ENCODE measurements at places on chromosomes 6 and 20.

- ATAC-seq, result peak; percentile 79
Measured at GRCh38 chr6:79777713-79778579, 146.8 kb downstream of the SH3BGRL2 start.

DNA sequence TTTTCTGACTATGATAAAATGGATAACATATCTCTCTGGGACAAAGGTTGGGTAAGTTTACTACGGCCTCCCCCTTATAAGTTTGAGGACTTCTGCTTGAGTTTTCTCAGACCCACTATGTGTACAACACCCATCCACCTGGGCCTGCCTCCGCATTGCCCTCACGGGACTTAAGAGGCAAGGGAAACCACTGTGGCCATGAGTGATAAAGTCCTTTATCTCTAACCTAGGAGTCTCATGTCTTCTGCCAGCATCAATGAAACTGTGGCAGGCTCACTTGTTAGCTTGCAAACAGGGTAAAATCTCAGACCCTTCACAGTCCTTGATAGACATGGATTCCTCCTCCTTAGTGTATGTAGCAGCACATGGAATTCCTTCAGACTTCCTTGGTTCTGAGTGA is 173.4 kb upstream of the MYLIP start:
- ATAC-seq, result no peak

- ATAC-seq, result no peak
Measured at GRCh38 chr6:45488889-45489288, 111.2 kb upstream of the SUPT3H start.

- ATAC-seq, result no peak
Measured at GRCh38 chr6:53814353-53814752, 19.5 kb downstream of the LRRC1 start.

GRCh38 chr6:111662072-111662793 is 56.6 kb upstream of the TRAF3IP2 start:
- ATAC-seq, result no peak

DNA sequence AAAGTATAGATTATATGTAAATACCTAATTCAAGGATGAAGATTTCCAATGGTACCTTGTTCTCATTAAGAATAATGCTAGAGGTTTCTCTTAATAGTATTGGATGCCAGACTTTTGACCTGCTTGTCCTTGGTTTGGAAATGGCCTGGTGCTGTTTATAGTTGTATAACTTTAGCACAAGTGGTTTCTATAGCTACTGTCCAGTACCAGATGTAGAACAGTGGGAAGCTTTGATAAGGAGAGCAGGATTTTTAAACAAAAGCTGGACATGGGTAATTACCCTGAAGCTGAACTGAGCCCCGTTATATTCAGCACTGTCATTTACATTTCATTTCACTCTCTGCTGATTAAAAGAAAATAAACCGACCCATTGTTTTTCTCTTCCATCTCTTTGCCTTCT is 43.7 kb downstream of the TRMT11 start:
- no peak for ATAC-seq

DNA sequence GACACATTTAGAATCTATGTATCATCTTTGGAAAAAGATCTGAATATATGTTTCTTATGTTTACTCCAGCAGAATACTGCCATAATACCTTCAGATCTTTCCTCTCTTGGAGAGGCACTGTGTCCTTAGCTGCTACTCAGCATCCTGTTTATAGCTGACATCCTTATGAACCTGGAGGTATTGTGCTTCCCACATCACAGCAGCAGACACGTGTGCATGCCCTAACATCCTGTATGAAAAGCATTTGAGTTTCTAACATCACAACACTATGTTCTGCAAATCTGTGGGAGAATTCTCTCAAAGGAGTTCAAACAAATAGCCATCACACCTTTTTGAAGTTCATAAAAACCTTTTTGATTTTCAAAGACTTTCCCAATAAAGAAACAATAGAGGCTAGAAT is 216.0 kb downstream of the GJA1 start:
- no peak for ATAC-seq

DNA sequence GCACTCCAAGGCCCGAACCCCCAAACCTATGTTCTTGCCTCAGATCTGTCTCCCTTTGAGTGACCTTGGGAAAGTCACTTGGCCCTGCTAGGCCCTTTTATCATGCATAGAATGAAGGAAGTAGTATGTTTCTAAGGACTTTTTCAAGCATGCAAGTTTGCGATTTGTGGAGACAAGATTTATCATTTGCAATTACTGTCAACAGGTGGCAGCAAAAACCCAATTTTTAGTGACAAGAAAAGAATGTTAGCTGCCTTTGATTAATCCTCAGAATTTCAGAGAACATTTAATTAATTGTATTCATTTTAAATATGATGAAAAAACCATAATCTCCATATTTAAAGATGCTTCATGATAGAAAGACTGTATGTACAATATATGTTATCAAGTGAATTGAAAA is 28.3 kb upstream of the PREP start:
- no peak for ATAC-seq

GRCh38 chr6:87828044-87828443 is 126.0 kb upstream of the AKIRIN2 start:
- ATAC-seq, result no peak

DNA sequence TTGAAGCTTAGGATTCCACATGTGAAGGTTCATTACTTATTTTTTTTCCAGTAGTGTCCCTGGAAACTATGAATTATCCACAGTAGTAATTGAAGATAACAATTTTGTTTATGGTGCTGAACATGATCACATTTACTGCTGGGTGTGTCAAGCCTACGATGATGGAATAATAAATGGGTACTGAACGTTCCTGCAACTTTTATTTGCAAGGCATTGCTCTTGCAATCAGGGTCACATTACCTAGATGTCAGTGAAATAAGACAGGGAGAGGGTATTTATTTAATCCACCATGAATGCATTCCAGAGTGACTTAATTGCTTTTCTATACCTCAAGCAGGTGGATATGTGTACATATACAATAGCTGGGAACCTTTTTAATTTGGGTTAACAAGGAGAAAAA is 27.0 kb upstream of the MLIP start:
- no peak for ATAC-seq

DNA sequence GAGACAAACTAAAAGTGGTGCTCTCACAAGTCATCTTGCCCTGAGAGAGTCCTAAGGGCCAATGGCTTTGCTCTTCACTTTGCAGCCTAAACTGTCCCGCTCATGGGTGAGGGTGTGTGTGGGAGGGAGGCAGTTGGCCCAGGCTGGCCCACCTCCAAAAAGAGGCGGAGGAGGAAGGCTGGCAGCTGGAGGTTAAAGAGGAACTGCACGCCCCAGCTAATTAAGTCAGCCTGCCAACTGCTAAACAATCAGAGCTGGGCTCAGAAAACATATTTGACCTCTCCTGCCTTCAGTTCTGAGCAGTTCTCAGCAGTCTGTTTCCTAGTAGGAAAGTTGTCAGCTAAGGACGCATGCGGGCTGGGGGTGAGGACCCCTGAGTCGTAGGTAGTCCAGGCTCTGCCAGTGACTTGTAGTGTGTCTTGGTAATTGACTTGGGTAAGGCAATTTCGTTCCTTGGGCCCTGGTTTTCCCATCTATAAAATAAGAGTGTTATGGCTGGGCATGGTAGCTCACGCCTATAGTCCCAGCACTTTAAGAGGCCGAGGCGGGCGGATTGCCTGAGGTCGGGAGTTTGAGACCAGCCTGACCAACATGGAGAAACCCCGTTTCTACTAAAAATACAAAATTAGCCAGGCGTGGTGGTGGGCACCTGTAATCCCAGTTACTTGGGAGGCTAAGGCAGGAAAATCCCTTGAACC is 17.0 kb downstream of the GSS start:
- ATAC-seq, result no peak

- no peak for ATAC-seq
Measured at GRCh38 chr20:46683939-46684750, 5.1 kb downstream of the TP53RK start.

GRCh38 chr20:49993301-49993751 is 10.5 kb downstream of the SNAI1 start:
- peak; percentile 78 for ATAC-seq

DNA sequence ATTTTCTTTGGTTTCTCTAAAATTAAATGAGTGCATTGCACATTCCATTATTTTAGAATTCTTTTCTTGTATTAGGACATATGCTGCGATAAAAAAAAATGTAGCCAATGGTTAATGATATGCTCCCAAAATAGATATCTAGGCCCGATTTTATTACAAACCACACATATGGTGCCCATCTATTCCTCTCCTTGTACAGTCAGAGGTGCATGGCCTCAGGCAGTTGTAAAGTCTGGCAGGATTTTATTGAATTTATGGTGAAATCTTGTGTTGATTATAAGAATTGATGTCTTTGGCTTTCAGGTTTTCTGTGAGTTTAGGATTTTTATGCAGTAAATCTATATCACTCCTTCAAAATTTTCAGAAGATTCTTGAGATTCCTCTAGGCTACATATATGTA is 192.2 kb downstream of the RFPL4B start:
- ATAC-seq, result no peak

DNA sequence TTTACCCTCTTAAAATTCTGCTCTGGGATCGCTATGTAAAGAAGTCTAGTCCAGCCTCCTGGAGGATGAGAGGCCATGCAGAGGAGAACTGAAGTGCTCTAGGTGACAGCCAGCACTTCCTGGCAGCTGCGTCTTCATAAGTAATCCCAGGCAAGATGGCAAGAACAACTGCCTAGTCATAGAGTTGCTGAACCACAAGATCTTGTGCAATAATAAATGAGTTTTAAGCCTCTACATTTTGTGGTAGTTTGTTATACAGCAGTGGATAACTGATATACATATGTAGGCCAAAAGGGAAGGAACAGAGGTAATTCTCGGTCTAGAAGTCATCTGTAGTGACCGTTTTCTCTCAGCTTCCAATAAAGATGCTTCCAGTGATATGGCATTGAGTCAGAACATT is 103.8 kb upstream of the FLRT3 start:
- ATAC-seq, result no peak

- no peak for ATAC-seq
Measured at GRCh38 chr6:3266170-3266569, 7.4 kb downstream of the PSMG4 start.

GRCh38 chr6:128822271-128822670 is 60.7 kb upstream of the LAMA2 start:
- no peak for ATAC-seq

GRCh38 chr6:24385536-24386269 is 17.0 kb upstream of the MRS2 start:
- no peak for ATAC-seq

- no peak for ATAC-seq
Measured at GRCh38 chr20:44946271-44946852, 13.8 kb downstream of the TOMM34 start.

- ATAC-seq, result no peak
Measured at GRCh38 chr6:28758046-28758817, 165.6 kb downstream of the TRIM27 start.

Measured in stimulated activated memory B cell treated with anti-CD40 and anti-IgM and Interleukin-4, amounts not matched to agents 10 μg/mL and 1 μg/mL and 100 μg/mL, for 72 hours (primary cell).